ENCODE measurements at places on chromosomes 11 and 22.

GRCh38 chr22:34620832-34621231 is 445.1 kb upstream of the ISX start:
- DNase-seq, result no peak

DNA sequence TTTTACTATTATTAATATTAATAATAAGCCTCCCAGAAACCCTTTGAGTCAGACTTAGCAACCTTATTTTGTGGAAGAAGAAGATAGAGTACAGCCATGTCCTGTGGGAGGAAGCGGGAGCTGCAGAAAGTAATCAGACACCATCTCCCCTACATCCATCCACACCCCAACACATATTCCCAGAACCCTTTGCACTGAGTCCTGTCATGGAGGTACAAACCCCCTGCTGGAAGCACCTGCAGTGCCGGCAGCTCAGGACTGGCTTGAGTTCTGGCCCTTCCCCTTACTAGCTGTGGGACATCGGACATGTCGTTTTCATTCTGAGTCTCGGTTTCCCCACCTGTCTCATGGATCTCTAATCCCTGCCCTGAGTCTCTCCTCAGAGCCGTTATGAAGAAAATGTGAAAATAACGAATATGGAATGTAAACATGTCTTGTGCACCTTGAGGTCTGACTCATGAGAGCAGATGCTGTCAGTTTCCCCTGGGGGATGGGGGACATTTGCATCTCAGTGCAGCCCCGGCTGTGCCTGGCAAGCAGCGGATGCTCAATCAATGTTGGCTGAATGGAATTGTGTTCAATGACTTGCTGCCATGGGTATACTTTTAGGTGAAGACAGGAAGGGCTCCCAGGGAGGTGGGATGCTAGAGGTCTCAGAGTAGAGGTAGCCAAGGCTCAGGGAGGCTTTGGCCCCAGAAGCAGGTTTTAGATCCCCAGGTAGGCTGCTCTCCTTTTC is 45.4 kb downstream of the TP53I11 start:
- DNase-seq, result no peak

GRCh38 chr11:112628676-112629075 is 332.5 kb upstream of the NCAM1 start:
- no peak for DNase-seq

DNA sequence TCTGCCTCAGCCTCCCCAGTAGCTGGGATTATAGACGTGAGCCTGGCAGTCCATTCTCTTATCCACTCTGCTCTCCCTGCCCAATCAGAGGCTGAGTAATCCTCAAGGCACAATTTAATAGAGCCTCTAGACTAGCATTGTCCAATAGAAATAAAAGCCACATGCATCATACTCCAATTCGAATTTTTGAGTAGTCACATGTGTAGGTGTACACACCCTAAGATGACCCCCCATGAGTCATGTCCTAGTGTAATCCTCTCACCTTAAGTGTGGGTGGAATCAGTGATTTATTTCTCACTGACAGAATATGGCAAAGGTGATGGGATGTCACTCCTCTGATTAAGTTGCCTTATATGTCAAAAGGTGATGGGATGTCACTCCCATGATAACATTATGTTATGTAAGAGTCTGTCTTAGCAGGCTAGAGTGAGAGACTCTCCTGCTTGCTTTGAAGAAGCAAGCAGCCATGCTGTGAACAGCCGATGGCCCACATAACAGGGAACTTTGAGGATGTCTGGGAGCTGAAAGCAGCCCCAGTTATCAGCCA is 61.3 kb downstream of the MN1 start:
- no peak for DNase-seq

GRCh38 chr22:29079218-29079901 is 6.5 kb downstream of the KREMEN1 start:
- DNase-seq, result peak; percentile 44

DNA sequence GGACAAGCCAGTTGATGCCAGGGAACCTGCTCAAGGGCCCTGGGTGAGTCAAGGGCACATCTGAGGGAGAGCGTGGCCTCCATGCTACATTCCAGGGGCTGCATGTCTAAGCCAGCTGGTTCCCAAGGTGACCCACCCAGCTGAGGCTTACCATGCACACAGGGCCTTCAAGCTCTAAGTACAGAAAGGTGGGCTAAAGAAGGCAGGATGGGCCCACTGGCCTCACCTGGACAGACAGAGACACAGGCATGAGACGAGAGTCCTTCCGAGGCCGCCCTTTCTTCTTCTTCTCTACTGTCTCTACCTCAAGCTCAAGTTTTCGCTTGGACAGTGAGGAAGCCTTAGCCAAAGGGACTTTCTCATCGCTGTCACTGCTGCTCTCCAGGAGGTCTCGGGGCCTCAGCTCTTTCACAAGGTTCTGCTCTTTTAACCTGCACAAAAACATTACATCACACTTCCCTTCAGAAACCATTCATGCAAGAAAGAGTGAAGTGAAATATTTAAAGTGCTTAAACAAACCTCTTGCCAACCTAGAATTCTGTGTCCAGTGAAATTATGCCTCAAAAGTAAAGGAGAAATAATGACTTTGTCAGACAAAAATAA is 69.9 kb downstream of the HIRA start:
- no peak for DNase-seq

DNA sequence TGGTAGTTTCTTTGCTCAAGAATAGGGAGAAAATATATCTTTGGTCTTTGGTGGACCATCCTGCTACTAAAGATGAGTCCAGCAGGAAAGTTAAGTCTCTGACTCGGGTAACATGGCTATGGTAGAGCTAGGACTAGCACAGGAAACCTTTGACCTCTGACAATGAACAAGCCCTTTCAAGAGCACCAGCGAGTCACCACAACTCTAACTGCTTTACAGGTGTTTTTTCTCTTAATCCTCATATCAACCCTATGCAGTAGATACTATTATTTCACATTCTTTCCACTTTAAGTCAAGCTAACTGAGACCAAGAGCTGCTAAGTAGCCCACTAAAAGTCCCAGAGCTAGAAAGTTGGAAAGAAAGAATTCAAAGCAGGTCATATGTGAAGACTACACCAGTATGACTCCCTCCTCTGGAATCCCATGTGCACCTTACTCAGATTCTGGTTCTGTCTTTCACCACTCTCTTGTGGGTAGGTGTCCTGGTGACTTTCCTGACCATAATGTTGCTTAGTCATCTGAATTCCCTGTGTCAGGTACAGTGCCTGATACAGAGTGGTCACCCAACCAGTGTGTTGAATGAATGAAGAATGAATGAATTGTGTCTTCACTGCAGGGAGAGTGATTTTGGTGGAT is 53.8 kb upstream of the ME3 start:
- DNase-seq, result peak; percentile 59

GRCh38 chr11:47466701-47467250 is 17.8 kb upstream of the RAPSN start:
- DNase-seq, result no peak

DNA sequence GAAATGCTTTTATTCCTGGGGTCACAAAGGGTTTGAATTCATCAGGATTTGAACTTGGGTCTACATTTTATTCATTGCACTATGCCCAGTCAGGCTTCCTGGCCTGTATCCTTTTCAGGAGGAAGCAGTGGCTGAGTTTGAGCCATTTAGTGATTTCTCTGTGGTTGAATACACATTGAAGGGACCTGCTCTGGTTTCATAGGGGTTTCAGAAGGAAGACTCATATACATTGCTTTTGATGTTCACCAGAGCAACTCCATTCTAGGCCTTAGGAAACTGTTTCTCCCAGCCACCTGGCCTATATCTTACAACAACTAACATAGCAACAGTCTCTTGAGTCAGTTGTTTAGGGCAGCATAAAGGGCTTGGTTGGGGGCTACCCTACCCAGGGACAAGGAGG is 165.7 kb downstream of the INSC start:
- no peak for DNase-seq

DNA sequence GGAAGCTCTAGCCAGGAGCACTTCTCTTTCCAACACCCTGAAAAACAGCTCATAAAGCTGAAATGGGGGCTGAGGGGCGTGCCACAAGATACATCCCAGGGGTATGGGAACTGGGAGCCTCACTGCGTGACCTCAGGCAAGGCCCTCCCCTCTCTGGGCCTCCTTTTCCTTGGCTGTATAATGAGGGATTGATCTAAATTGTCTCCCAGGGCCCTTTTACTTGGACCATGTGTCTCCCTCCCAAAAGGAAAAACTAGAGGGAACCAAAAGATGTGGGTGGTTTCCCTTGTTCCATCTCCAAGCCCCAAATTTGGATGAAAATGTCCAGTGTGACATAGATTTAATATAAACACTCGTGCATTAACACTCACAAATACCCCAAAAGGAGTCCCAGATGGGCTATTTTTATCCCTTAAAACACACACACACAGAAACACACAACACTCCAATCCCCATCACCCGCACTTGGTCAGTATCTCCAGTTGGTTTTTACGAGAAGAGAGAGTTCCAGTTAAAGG is 25.9 kb upstream of the SMTN start:
- no peak for DNase-seq

DNA sequence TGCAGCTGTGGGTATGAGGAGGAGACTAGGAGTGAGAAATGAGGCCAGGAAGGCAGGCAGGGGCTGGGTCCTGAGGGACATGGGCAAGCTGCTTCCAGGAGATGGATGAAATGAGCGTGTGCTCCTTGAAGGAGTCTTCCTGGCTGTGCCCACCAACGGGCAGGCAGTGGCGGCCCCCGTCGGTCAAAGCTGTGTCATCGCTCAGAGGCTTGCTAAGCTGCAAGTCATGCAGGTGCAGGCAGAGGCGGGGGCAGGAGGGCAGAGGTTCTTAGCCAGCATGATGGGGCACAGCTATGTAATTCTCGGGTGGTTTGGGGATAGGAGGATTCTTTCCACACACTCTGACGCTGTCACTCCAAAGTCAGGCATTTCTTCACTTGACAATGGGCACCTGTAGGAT is 12.5 kb upstream of the PEX26 start:
- DNase-seq, result no peak

DNA sequence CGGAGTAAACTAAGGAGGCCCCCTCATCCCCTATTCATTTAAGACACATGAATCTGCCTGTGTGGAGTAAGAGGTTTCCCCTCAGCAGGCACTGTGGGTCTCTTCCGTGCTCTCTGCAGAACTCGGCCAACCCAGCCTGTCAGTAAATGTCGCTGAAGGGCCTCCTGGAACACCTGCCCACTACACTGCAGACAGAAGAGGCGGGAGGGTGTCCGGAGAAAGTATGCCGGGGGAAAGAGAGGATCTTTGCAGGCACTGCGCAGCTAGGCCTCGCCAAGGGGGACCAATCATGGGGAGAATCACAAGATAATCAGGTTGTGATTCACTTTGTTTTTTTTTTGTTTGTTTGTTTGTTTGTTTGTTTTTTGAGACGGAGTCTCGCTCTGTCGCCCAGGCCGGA is 110.8 kb downstream of the MORC2 start:
- no peak for DNase-seq

DNA sequence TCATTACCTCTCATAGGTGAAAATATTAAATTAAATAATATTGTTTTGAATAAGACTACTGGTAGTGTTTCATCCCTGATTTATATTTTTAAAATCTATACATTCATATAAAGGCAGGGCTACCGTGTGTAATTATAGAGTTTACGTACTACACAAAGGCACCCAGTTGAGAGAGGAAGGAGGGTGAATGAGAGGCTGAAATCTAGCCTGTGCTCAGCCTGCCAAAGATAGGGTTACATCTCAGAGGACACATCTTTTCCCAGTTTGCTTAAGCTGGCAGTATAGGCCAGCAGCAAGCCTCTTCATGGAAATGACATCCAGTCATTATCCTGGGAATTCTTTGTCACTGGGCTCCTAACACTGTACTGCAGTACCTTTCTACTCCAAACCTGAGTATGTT is 7.5 kb upstream of the B3GNT6 start:
- DNase-seq, result no peak

GRCh38 chr22:50072714-50073538 is 12.3 kb downstream of the MLC1 start:
- DNase-seq, result no peak

DNA sequence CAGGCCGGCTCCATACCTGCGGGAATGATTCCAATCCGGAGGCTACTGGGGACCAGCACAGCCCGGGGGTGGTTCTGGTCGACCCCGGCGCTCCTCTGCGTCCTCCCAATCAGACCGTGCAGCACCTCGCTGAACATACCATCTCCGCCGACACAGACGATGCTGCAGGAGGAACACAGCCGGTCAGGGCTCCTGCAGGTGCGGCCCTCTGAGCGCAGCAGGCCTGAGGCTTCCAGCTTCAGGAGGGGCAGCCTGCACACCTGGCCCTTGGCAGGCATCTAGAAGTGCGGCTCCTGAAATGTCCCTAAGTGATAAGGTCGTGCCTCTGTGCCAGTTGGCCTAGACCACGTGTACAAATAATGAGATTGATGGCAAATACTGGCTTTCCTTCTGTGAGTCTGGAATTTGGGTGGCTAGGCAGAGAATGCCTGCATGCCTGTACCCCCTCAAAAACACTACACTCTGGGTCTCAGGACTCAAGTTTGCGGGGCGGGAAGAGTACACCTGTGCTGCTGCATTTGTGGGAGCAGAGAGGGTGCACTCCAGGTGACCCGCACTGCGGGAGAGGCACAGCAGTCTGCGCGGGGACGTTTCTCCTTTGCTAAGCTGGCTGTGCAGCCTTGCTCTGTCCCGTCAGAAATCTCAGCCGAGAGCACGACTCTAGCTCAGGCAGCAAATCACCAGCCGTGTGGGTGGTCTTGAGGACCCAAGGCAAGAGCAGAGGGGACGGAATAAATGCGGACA is 30.1 kb downstream of the CERK start:
- DNase-seq, result no peak

GRCh38 chr11:95647355-95647754 is 142.2 kb downstream of the FAM76B start:
- DNase-seq, result no peak

DNA sequence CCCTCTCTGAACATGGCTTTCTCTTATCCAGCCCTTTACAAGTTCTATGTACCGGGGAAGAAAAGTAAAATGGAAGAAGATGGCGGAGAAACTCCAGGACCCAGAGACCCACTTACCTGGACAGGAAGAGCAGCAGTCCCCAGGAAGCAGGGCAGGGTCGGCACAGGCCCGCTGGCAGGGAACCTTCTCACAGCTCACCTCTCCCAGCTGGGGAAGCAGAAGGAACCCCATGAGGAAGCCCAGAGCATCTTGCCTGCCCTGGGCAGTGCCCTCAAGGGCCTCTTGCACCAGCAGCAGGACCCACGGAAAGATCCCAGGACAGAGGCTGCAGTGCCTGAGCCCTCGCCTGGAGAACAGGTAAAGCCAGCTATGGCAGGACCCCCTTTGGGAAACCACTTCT is 23.4 kb downstream of the PGA5 start:
- DNase-seq, result no peak

DNA sequence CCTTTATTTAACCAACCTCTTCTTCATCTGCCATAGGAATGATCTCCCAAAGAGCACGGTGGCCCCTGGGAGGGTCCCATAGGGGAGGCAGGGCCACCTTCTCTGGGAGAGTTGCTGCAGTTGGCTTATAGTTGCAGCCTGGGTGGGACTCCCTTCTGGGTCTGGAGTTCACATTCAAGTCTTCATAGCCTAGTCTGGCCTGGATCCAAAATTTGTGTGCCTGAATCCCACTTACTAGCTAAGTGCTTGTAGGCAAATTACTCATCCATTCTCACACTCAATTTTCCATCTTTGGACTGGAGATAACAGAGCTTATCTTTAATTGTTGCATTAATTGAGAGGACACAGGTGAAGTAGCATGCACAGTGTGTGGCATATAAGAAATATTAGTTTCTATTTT is 163.6 kb downstream of the GRIK4 start:
- DNase-seq, result peak; percentile 7

- DNase-seq, result no peak
These were observed 4.6 kb downstream of the DCHS1 start for GRCh38 chr11:6650980-6651379.

All from fibroblast of skin of right quadriceps (primary cell).